Left ventricle myocardium inferior (tissue), 1 donor: ENCODE measurements at places on chromosomes 3 and 15. TPM values are rescaled to one million over a fixed set of nuclear protein-coding genes. Genes with fewer than 3 reads are reported as not detected.
A peak's percentile ranks its signal among the peaks of the same experiment; 100 is the strongest.

CLRN1 gene
- total RNA-seq = not detected

MKRN3 gene
- total RNA-seq = 0.63 TPM

CCR9 gene
- not detected for total RNA-seq

CAPN3 gene
- total RNA-seq = 6.0 TPM

WDR72 gene
- not detected for total RNA-seq

HRG gene
- total RNA-seq = not detected

DNA sequence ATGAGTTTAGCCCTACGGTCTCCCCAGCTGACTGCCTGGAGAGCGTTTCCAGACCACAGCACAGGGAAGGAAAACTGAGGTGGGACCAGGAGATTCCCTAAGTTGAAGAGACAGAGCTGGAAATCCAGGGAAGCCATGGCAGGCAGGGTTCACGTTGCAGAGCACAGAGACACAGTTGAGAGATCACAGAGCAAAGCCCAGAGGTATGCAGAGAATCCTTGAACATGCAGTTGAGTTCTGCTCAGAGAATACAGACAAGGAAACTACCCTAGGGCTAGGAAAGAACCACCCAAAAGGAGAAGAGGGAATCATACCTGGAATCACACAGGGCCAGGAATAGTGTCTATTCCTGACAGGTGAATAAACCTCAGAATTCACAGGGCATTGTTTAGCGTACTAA lies 14.3 kb downstream of the SLC28A1 start:
- no peaks in the 10 kb centered on the region for H3K27me3 ChIP-seq
- no peak overlapping the region for H3K27ac ChIP-seq
- H3K36me3 ChIP-seq = no peaks in the 10 kb centered on the region
- H3K4me1 ChIP-seq = peaks cover 3% of the 10 kb centered on the region
- H3K4me3 ChIP-seq = no peak overlapping the region

DNA sequence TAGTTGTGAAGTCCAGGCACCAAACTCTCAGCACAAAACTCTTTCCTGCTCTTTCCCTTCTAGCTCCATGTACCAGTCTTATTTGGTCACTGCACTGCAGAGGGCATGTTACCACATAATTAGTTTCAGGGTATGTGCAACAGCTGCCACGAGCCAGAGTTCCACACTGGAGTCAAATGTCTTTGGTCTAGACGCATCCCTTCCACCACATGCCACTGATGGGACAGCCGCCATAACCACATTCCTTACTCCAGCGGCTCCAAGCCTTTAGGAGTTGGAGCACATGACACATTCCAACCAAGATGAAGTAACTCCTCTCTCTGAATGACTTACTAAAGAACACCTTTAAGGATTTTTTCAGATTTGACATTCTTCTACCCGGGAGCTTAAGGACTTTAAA lies 153.4 kb downstream of the ERC2 start:
- no peak overlapping the region for H3K27ac ChIP-seq
- no peaks in the 10 kb centered on the region for H3K36me3 ChIP-seq
- no peak for DNase-seq
- no peak overlapping the region for H3K4me3 ChIP-seq
- H3K27me3 ChIP-seq = no peaks in the 10 kb centered on the region

- DNase-seq = no peak
- no peaks in the 10 kb centered on the region for H3K4me1 ChIP-seq
- no peaks in the 10 kb centered on the region for H3K27me3 ChIP-seq
These were observed 63.7 kb downstream of the ALCAM start for GRCh38 chr3:105430455-105430854.

GRCh38 chr15:85718271-85718971 lies 76.3 kb downstream of the KLHL25 start:
- peaks cover 90% of the 10 kb centered on the region for H3K4me1 ChIP-seq
- H3K36me3 ChIP-seq = peaks cover 100% of the 10 kb centered on the region
- no peak for DNase-seq

- peak overlapping the region; percentile 80 for H3K4me3 ChIP-seq
- no peaks in the 10 kb centered on the region for H3K36me3 ChIP-seq
- peak overlapping the region; percentile 94 for H3K27ac ChIP-seq
- peaks cover 78% of the 10 kb centered on the region for H3K4me1 ChIP-seq
These were observed 2.6 kb downstream of the RBMS3 start for GRCh38 chr3:29283231-29284119.

DNA sequence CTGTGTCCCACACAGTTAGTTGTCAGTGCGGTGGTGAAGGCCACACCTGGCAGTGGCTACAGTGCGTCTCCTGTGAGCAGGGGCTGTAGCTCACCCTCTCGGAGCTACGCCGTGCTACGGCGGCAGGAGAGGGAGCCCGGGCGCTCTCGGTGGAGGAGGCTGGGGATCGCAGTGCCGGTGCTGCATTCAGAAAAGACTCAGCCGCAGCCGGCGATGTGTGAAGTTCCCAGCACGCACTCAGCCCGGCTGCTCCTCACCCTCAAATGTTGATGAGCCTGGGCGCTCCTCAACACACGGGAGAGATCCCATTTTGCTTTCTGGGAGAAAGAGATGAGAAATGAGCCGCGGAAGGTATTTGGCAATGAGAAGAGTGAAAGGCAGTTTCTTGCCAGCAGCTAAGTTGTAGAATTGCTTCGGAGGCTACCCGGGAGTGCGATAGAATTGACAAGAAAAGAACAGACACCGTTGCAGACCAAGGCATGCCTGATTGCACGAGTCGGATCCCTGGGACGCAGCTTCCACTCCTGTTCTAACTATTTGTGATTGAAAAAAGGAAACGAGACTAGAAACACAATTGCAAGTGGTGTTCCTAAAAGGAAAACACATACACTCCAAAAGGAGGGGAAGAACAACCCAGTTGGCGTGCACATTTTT lies at the start of gene UNC13C:
Gene UNC13C, plus strand, starts transcription at position 189 of the 654 bp plus-strand sequence. CDS start 34,463 bp downstream, outside the sequence.
- H3K4me3 ChIP-seq = peak within 1 kb of the TSS; percentile 52
- H3K27me3 ChIP-seq = peaks cover 40% of the 10 kb centered on the region
- no peak within 1 kb of the TSS for H3K27ac ChIP-seq
- H3K4me1 ChIP-seq = no peaks in the 10 kb centered on the region

DNA sequence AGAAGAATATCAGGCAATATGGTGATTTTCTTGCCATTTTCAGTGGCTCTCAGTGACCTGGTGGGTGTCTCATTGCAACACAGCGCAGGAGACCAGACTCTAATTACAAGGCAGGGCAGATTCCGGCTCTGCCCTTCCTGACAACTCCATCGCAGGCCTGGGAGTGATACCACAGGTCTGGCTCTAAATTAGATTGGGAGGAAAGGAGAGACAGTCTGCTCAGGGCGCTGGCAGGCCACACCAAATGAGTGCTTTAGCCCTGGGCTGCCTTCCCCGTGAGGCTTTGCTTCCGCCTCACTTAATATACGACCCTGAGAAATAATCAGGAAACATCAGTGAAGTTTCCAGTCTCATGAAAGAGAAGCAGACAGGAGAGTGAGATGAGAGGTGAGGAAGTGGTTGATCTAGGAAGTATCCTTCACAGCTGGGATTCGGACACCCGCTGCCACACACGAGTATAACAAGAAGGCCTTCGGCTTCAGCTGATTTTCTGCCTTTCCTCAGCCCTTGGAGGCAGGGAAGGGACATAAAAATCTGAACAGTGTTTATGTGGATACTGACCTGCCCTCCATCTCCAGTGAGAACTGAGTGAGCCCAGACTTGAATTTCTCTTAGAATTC lies 73.7 kb upstream of the PROK2 start:
- no peak overlapping the region for H3K27ac ChIP-seq
- peaks cover 29% of the 10 kb centered on the region for H3K27me3 ChIP-seq
- no peaks in the 10 kb centered on the region for H3K4me1 ChIP-seq
- no peak for DNase-seq
- no peak overlapping the region for H3K4me3 ChIP-seq

DNA sequence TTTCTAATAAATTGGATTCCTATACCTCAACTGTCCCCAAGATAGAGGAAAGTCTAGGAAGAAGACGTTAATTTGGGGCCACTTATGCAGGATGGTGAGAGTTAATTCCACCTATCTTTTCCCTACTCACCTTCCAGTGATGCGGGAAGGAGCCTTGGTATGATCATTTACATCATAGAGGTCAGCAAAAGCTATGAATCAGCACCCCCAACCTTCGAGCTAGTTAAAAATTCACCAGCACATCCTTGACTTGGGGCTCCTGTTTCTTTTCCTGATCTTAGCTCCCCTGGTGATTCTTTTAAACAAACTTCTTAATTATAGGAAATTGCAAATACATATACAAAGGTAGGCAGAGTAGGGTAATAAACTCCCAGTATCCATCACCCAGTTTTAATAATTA lies 366.6 kb downstream of the SOX2 start:
- DNase-seq = no peak
- H3K27me3 ChIP-seq = no peaks in the 10 kb centered on the region
- no peaks in the 10 kb centered on the region for H3K4me1 ChIP-seq
- H3K36me3 ChIP-seq = no peaks in the 10 kb centered on the region
- no peak overlapping the region for H3K27ac ChIP-seq
- H3K4me3 ChIP-seq = no peak overlapping the region

GRCh38 chr15:63371297-63371918 lies 10.2 kb downstream of the CA12 start:
- peaks cover 21% of the 10 kb centered on the region for H3K4me1 ChIP-seq
- DNase-seq = no peak
- no peaks in the 10 kb centered on the region for H3K36me3 ChIP-seq
- no peaks in the 10 kb centered on the region for H3K27me3 ChIP-seq

GRCh38 chr15:44045661-44046060 lies 149.4 kb downstream of the FRMD5 start:
- no peaks in the 10 kb centered on the region for H3K27me3 ChIP-seq
- H3K4me1 ChIP-seq = peaks cover 6% of the 10 kb centered on the region
- H3K36me3 ChIP-seq = no peaks in the 10 kb centered on the region
- DNase-seq = no peak

GRCh38 chr3:97076673-97077072 lies 262.3 kb downstream of the EPHA6 start:
- H3K4me1 ChIP-seq = no peaks in the 10 kb centered on the region
- H3K27ac ChIP-seq = no peak overlapping the region
- H3K4me3 ChIP-seq = no peak overlapping the region
- DNase-seq = no peak
- no peaks in the 10 kb centered on the region for H3K27me3 ChIP-seq
- H3K36me3 ChIP-seq = no peaks in the 10 kb centered on the region

- no peaks in the 10 kb centered on the region for H3K27me3 ChIP-seq
- no peak for DNase-seq
- peak overlapping the region; percentile 72 for H3K27ac ChIP-seq
- peaks cover 5% of the 10 kb centered on the region for H3K36me3 ChIP-seq
- H3K4me1 ChIP-seq = peaks cover 57% of the 10 kb centered on the region
These were observed 12.2 kb upstream of the POLR2M start for GRCh38 chr15:57694279-57694678.
